GM12878 (cell line): ENCODE measurements at places on chromosomes 7 and 10. TPM values are rescaled to one million over a fixed set of nuclear protein-coding genes. Genes with fewer than 3 reads are reported as not detected.

Gene PRDX3
- polyA plus RNA-seq = 631 and 709 TPM in 2 replicates

Gene EGR2
- 10.4 and 10.8 TPM in 2 replicates for polyA plus RNA-seq

Gene HOGA1
- polyA plus RNA-seq = 0.31 TPM in 1 of 2 replicates, not detected in the other

Gene TMEM196
- not detected in 2 replicates for polyA plus RNA-seq

Gene TSPAN15
- polyA plus RNA-seq = 2.2 and 2.4 TPM in 2 replicates

Gene CCDC172
- not detected in 2 replicates for polyA plus RNA-seq

Gene PTPRN2
- polyA plus RNA-seq = 0.04 TPM in 1 of 2 replicates, not detected in the other

Gene ENTPD7
- polyA plus RNA-seq = 3.7 and 5.2 TPM in 2 replicates

Gene SYT15
- polyA plus RNA-seq = 0.15 and 0.29 TPM in 2 replicates

- no peak for DNase-seq
These were observed 142.9 kb upstream of the AHR start for GRCh38 chr7:17155529-17155928.

DNA sequence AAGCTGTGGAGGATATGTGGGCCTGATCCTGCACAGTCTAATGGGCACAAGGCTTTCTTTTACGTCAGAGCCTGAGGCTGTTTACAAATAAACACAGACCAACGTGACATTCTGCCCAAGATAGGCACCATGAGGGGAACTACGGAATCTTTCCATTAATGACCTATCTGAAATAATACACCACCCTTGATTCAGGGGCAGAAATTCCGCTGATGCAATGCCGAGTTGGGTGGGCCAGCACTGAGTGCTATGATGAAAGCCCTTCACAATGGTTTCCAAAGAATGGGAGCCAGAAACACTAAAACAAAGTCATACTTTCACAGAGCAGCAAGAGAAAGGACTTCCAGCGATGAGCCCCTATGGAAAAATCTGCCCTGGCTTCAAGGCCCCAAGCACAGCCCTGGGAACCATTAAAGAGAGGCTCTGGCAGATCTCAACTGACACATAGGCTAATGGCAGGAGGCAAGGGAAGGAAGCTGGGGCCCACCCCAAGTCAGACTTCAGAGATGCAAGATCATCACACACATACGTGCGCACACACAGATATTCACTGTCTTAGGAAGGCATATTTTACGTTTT lies 72.2 kb upstream of the DLX6 start:
- no peak for DNase-seq

- no peak for DNase-seq
These were observed 89.2 kb downstream of the CXCL12 start for GRCh38 chr10:44295644-44296241.

DNA sequence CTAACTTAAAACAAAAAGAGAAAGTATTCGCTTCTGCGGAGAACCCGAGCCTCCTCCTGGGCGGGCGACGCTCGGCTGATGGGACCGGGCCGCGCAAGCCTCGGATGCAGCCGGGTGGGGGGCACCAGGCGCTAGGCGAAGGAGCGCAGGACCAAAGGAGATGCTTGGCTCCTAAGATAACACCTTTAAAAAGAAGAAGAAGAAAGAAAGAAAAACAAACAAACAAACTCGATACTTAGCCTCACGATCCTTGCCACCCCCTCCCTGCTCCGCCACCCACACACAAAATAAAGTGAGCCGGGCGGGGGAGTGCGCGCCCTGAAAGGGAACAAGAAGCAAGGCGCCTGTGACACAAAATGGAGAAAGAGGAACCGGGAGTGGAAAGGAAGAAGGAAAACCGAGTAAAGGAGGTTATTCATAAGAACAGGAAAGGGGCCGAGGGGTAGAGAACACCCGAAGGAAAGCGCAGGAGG lies 34.0 kb upstream of the EBLN1 start:
- no peak for DNase-seq

- DNase-seq = no peak
These were observed 22.4 kb upstream of the FGL2 start for GRCh38 chr7:77222065-77222464.

DNA sequence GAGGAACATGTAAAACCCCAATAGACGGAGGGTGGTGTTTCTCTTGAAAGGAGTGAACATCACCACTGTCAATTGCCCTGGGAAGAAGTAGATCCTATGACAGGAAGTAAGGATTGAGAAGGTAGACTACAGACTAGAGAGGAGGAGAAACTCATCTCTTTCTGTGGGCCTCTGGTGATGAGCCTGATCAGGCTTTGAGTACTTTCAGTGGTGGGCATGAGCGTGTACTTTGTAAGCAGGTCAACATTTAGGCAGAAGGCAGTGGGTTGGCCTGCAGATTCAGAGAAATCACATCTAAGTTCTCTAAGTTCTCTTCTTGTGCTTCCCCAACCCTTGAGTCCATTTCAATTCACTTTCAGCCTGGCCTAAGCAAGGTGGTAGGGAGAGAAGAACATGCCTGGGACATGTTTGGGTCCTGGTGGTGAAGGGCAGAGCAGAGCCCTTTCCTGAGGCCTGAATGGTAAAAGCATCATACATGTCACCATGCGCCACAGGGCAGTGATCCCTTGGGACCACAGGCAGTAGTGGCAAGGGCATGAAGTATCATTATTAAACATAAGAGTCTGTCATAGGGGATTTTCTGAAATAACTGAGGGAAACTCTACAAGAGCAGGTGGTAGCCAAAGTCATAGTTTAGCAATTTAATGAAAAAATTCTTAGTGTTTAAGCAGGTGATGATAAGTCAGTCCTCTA lies 56.4 kb upstream of the ANKRD1 start:
- peak; percentile 76 for DNase-seq

GRCh38 chr10:110867807-110868465 lies 3.8 kb upstream of the PDCD4 start:
- no peak for DNase-seq

- DNase-seq = no peak
These were observed 43.5 kb upstream of the ZNF680 start for GRCh38 chr7:64606385-64606784.

GRCh38 chr7:130489140-130489983 lies 2.5 kb upstream of the MEST start:
- DNase-seq = no peak

GRCh38 chr7:131934452-131934851 lies 378.0 kb upstream of the PODXL start:
- DNase-seq = no peak

DNA sequence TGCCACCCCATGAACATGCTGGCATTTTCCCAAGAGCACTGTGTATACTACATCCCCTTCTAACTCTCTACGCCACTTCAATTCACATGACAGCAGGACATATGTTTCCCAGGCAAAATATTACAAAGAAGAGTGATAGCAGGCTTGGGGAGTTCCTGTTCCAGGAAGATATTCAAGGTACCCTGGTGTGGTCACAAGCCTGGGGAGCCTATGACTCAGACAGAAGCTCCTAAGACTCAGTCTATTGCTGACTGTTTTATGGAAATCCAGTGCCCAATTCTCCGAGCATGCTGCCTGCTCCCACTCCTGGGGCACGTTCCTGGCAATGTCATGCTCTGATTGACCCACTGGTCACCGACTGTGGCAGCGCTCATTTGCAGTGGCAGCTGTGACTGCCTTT lies 23.5 kb upstream of the ABLIM1 start:
- DNase-seq = no peak

DNA sequence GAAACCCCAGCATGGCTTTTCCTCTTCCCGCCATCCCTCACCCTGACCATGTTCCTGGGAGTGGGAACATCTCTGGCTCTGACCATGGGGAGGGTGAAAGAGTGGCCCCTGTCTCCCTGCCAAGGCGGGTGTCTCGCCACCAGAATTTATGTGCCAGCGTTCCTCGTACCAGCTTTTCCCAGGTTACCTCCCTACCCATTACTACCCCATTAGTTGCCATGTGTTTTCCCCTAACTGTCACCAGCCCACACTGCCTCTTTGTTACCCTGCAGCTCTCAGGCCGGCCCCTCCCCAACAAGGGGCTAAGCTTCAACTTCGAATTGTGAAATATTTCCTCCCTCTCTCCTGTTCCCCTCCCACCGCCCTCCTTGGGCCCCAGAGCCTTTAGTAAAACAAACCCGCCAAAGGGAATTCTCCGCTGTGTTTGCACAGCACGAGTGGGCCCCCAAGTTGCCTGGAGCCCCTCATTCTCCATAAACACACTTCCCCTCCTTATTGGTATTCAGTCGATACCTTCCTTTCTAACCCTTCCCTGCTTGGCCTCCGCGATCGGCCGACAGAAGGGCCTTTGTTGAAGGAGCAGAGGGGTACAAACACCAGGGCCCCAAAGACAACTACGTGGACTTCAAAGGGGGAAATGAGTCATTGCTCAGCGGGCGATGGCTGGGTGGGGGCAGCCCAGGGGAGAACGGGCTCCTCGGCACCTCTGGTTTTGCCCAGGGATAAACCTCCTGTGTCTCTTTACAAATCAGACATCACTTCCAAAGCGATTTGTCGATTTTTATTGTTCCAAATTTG lies 45.5 kb downstream of the SLIT1 start:
- DNase-seq = no peak

DNA sequence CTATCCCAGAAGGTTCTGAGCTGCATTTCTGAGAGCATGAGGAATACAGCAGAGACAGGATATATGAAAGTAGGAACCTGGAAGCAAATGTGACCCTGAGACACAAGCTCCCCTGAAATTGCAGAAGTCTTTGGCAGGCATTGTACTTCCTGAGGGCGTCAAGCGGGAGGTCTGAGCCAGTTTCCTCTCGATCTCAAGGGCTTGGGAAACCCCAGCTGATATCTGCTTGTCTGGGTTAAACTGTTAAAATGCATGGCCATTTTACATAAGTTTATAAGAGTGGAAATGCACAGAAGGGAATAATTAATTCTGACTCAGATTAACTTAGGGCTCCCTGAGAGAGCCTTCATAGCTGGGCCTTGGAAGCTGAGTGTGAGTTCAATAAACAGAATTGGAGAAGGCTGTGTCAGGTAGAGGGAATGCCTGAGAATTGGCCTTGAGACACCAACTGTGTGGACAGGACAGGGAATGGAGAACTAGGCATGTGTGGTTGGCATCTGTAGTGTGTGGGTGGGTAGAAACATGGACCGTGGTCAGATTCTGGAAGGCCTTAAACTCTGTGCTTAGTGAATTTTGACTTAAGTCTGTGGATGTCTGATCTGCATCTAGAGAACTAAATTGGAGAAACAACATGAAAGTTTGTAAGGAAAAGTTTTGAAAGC lies 53.3 kb downstream of the WIPF3 start:
- DNase-seq = no peak

GRCh38 chr7:112784603-112785002 lies 5.6 kb downstream of the TMEM168 start:
- no peak for DNase-seq

DNA sequence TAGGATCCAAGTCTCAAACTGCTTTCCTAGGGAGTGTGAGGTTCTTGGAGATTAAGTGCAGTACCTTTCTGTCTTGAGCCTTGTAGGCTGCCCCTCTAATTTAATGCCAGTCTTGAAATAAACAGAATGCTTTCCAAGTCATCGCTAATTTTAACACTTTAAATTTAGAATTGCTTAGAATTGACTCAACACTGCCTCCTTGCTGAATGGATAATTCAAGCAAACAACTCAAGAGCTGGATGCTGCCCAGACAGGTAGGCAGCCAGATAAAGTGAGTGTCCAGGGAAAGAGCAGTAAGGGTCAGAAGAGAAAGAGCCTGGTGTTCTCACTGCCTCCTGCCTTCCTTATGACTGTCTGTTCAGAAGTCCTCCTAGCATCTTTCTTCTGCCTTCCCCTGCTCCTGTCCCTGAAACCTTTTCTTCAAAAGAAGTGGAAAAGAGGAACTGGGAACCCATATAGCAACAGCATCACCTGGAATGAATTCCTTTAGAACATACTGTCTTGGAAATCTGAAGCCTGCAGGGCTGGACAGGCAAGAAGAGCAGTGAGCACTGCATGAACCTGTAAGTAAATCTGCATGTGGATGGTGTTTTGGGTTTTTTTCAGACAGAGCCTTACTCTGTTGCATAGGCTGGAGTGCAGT lies 3.1 kb upstream of the GOT1 start:
- no peak for DNase-seq

GRCh38 chr10:71623098-71623985 lies 96.2 kb downstream of the C10orf105 start:
- no peak for DNase-seq

GRCh38 chr7:120442838-120443237 lies 169.9 kb downstream of the KCND2 start:
- peak; percentile 25 for DNase-seq
